ENCODE measurements at places on chromosomes 1 and 21.

- no peak for DNase-seq
These were observed at the start of gene ARHGEF10L for GRCh38 chr1:17539477-17540254. Gene ARHGEF10L (plus strand): TSS chr1:17539698. CDS start chr1:17580596, 40,898 bp downstream.

- no peak for DNase-seq
These were observed 14.1 kb upstream of the TIAM1 start for GRCh38 chr21:31358158-31358557.

GRCh38 chr1:177427811-177428210, 257.1 kb downstream of the BRINP2 start:
- DNase-seq: no peak

DNA sequence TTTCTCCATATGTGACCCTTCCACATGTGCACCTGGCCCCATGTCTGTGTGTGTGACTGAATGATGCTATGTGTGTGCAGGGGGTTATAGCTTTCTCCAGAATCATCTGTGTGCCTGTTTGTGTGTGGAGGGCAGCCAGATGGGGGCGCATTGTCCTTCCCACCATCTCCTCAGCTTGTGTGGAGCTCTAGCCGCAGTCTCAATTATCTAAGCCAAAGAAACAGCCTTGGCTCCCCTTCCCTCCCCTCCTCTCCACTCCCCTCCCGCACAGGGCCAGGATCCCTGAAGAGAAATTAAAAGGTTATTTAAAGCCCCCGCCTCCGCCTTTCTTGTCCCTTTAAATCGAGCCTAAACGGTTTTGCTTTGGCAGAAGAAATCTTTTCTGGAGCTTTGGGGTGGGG, 1.8 kb upstream of the DMBX1 start:
- DNase-seq: no peak

- no peak for DNase-seq
These were observed 55.9 kb upstream of the GRHL3 start for GRCh38 chr1:24263211-24263610.

DNA sequence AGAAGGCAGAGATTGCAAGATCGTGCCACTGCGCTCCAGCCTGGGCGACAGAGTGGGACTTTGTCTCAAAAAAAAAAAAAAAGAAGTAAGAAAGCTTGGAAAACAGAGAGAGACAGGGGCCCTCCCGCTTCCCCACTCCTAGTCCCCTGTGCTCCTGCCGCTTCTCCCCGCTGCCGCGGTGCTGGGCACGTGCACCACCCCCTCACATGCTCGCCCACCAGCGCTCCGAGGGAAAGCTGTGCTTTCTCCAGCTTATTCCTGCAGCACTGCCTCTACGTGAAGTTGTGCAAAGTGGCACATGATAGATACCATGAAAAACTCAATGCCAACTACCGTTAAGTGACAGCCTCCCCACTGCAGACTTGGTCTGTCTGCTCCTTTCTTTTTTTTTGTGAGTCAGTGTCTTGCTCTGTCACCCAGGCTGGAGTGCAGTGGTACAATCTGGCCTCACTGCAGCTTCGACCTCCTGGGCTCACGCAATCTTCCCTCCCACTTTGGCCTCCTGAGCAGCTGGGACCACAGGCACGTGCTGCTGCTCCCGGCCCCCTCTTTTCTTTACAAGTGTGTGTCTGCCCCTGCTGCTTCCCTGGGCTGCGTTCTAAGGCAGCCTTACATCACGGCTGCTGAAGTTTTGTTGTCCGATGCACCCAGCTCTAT, 15.4 kb downstream of the SLX9 start:
- no peak for DNase-seq

DNA sequence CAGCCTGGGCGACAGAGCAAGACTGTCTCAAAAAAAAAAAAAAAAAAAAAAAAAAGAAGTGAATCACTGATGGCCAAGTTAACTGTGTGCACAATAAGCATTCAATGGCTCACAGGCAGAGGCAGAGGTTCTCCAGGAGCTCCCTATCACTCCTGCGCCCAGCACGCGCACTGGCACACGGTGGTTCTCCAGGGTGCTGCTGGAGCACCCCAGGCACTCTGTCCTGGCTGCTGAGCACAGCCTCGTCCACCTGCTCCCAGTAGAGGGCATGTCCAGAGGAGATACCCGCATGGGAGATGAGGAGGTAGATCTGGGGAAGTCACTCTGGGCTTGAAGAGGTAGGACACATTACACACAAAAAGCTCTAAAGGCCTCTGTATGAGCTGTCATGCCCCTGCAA, 21.5 kb upstream of the NUP133 start:
- DNase-seq: no peak

DNA sequence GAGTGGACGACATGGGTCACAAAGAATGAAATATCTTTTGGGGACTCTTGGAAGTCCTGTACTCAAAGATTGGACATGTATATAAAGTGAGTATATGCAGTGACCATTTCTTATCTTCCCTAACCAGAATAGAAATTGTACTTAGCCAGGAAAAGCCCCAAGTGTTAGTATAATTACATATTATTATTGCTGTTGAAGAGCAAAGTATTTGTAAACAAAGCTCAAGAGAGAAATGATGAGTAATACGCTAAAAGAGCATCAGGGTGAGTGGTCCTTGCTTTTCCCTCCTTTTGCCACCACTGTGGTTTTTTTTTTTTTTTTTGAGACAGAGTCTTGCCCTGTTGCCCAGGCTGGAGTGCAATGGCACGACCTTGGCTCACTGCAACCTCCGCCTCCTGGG, 6.4 kb upstream of the CGN start:
- DNase-seq: no peak

GRCh38 chr1:21524686-21525339, 15.6 kb downstream of the ALPL start:
- DNase-seq: no peak

DNA sequence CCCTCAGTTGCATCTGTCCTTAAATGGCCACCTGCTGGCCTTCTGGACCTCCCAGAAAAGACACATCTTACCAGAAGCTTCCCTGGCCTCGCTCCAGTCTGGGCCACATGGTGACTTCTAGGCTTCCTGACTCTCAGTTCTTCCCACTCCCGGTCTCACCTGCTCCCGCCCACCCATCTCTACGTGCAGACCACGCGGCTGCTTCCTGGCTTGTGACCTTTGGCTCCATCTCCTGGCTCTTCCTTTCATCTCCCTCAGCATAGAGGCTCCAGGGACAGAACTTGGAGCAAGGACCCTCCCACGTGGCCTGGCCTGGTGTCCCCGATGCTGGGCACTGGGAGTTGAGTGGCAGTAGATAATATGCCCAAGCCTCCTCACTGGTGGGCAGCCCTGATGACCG, 124.9 kb upstream of the IRF2BP2 start:
- no peak for DNase-seq

- no peak for DNase-seq
These were observed 7.3 kb upstream of the USP1 start for GRCh38 chr1:62429581-62429980.

DNA sequence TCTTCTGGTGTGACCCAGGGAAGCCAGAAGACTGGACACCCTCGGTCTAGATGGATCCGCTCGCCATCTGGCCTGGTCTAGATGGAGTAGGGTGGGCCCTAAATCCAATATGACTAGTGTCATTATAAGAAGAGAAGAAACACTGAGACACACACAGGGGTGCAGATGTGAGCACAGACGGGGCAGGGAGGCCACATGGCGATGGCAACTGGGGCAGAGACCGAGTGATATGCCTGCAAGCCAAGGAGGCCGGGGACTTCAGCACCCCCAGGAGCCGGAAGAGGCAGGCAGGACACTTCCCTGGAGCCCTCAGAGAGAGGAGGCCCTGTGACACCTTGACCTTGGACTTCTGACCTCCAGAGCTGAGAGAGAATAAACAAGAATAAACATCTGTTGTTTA, 5.6 kb upstream of the TFF3 start:
- no peak for DNase-seq

- DNase-seq: peak; percentile 68
These were observed 110.9 kb downstream of the RGL1 start for GRCh38 chr1:183915625-183916510.

GRCh38 chr1:17333081-17333480, 25.1 kb downstream of the PADI4 start:
- no peak for DNase-seq

DNA sequence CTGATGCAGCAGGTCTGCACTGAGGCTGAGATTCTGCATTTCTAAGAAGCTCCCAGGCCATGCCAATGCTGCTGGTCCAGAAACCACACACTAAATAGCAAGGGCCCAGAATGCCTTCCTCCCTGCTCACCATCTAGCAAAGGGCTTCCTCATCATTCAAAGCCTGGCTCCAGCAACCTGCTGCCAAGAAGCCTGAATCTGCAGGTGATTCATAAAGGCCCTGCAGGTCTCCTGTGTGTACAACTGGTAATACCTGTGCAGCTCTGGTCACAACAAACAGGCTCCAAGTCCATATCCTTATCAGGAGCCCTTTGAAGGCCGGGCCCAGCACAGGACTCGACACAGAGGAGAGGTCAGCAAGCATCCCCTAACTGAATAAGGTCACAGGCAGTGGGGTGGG, 26.7 kb downstream of the GLIS1 start:
- DNase-seq: no peak

DNA sequence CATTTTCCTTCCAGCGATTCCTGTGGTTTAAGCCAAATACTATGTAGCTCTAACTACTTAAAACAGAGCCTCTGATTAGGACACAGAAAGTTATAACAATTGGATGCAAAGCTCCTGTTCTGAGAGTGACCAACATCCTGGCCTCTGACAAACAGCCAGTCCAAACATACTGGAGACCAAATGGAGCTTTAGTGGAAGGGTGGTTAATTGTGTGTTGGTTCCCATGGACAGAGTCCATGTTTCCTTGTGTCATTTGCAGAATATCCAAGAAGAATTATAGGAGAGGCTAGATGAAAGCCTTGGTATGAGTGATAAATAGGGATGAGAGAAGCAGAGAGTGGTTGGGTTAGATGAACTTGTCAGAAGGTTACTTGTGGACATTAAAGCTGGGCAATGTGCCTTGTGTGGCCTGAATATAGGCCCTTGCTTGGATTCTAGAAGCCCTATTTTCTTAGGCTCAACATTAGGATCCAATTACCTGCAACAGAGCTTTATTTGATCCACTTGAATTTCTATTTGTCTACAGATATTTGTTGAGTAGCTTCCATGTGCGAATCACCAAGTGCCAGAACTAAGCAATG, 180.5 kb upstream of the GORAB start:
- no peak for DNase-seq

DNA sequence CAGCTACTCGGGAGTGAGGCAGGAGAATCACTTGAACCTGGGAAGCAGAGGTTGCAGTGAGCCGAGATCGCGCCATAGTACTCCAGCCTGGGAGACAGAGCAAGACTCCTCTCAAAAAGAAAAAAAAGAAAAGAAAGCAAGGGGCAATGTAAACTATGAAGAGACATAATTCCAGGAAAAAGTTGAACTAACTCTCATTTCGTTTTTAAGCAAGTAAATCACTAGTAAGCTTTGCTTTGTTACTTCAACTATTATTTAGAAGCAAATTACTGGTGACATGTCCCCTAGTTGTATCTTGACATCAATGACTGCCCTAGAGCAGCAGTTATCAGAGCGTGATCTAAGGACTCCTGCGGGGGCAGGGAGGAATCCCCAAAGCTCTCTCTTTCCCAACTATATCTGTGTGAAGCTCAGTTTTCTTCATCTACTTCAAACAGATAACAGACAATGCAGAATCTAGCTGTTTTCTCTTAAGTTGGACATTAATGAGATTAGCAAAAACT, 18.7 kb downstream of the CLSTN1 start:
- no peak for DNase-seq

DNA sequence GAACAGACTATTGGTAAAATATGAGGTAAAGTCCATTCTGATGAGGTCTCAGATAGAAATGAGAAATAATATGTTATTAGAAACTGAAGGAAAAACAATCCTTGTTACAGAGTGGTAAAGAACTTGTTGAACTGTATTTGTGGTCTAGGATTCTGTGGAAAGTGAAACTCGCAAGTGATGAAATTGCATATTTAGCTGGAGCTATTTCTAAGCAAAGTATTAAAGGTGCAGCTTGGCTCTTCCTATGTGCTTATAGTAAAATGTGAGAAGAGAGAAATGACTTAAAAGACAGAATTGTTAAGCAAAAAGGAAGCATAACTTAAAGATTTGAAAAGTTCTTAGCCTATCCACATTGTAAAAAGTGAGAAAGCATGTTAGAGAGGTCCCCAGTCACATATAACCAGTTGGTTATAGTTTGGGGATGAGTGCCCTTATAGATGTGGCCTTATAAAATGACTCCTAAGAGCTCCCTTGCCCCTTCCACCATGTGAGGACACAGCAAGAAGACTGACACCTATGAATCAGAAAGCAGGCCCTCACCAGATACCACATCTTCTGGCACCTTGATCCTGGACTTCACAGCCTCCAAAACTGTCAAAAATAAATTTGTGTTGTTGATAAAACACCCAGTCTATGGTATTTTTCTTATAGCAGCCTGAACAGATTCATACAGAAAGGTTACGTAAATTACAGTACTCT, 24.8 kb downstream of the PHTF1 start:
- DNase-seq: no peak

DNA sequence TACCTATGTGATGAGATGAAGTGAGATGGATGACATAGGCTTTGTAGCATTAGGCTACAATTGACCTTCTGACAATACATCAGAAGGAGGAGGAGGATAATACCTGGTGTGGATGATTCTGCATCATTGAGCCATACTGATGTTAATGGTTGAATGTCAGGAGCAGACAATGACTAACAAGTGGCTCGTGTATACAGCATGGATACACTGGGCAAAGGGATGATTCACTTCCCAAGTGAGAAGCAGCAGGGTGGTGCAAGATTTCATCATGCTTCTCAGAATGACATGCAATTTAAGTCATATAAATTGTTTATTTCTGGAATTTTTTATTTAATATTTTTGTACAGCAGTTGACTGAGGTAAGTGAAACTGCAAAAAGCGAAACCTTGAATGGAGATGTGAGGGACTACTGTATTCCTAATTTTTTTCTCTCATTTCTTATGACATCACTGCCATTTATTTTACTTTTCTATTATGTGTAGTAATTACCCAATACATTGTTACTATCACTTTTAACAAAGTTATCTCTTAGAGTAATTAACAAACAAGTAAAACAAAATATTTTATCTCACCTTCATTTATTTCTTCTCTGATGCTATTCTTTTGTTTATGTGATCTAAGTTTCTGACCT, 34.4 kb upstream of the COP1 start:
- no peak for DNase-seq

- no peak for DNase-seq
These were observed 523.2 kb downstream of the MATN1 start for GRCh38 chr1:30200161-30200560.

GRCh38 chr1:169196581-169196980, 90.1 kb downstream of the ATP1B1 start:
- DNase-seq: no peak

All from NCI-H187 (cell line).